Heart left ventricle (tissue), 16 donors: ENCODE measurements at places on chromosomes 2 and 18. TPM values are rescaled to one million over a fixed set of nuclear protein-coding genes. Genes with fewer than 3 reads are reported as not detected.

LOXL3 gene
- 2.9 TPM for total RNA-seq

DNA sequence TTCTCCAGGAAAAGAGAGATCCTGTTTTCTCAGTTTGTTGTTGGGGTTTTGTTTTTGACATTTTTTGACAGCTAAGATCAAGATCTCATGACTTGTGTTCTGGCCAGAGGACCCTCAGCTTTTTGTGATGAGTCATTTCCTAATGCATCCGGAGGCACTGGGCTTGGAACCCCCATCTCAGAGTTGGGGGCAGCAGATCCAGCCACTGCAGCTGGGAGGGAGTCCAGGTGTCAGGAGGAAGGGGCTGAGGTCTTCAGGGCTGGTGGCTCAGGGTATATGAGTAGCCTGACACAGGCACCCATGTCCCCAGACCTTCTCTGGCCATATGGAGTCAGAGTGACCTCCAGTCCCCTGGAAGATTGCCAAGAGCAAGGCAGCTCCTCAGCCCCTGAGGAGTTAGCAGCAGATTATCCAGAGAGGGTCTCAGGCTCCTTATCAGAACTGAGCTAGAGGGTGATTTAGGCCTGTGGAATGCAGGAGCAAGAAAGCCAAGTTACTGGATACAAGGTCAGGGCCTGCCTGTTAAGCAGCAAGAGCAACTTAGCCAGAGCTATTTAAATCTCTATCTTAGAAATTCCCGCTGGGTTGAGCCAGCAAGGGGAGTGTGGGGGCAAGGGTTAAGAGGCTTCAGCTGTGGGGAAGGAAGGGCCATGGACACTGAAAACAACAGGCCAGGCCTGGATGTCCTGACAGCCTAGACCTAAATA, 62.4 kb downstream of the TANC1 start:
- H3K27ac ChIP-seq, result peak overlapping the region; percentile 75
- H3K4me3 ChIP-seq, result no peak overlapping the region
- peaks cover 73% of the 10 kb centered on the region for H3K4me1 ChIP-seq
- no peaks in the 10 kb centered on the region for H3K36me3 ChIP-seq
- DNase-seq, result peak; percentile 69
- no peaks in the 10 kb centered on the region for H3K27me3 ChIP-seq

GRCh38 chr2:10810202-10811161, 2.1 kb downstream of the PDIA6 start:
- DNase-seq, result no peak
- peaks cover 36% of the 10 kb centered on the region for H3K4me1 ChIP-seq
- no peaks in the 10 kb centered on the region for H3K36me3 ChIP-seq
- peak overlapping the region; percentile 88 for H3K4me3 ChIP-seq

HOXD13 gene
- total RNA-seq, result not detected

DNA sequence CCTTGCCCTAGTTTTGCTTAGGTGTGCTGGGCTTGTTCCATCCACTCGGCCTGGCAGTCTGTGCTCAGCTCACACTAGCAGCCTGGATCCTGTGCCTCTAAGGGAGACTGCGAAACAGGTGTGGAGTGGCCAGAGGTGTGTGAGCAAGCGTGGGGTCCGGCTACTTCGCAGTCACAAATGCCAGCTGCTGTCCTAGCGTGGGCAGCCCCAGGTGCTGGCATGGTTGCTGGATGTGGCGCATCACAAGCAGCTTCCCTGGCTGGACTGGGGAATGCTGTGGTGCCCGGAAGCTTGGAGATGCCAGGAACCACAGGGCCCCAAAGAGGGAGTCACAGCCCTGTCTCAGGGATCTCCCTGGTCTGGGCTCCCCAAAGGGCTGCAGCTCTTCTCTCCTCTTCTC, 119.0 kb upstream of the TMEFF2 start:
- H3K36me3 ChIP-seq, result no peaks in the 10 kb centered on the region
- no peak overlapping the region for H3K27ac ChIP-seq
- H3K4me3 ChIP-seq, result no peak overlapping the region
- H3K27me3 ChIP-seq, result no peaks in the 10 kb centered on the region

DNA sequence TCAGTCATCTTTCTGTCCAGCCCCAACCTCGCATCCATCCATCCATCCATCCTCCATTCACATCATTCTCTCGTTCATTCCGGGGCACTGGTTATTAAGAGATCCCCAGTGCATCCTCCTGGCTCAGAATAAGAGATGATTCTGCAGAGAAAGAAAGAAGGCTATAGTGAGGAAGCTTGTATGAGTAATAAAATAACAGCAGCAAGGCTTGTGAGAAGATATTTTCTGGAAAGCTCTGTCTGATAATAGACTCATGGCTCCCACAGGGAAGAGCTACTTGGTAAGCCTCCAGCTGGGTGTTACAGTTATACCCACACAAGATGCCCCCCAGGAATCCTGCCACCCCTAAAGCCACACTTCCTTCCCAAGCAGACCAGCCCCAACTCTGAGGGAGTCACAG, 143.2 kb downstream of the MTCL1 start:
- DNase-seq, result no peak
- no peak overlapping the region for H3K27ac ChIP-seq
- H3K4me3 ChIP-seq, result no peak overlapping the region

TSPYL6 gene
- not detected for total RNA-seq

- H3K36me3 ChIP-seq, result no peaks in the 10 kb centered on the region
- no peak overlapping the region for H3K4me3 ChIP-seq
- H3K27ac ChIP-seq, result no peak overlapping the region
- no peak for DNase-seq
- no peaks in the 10 kb centered on the region for H3K27me3 ChIP-seq
These were observed 217.6 kb upstream of the FIGN start for GRCh38 chr2:163953390-163953907.

DNA sequence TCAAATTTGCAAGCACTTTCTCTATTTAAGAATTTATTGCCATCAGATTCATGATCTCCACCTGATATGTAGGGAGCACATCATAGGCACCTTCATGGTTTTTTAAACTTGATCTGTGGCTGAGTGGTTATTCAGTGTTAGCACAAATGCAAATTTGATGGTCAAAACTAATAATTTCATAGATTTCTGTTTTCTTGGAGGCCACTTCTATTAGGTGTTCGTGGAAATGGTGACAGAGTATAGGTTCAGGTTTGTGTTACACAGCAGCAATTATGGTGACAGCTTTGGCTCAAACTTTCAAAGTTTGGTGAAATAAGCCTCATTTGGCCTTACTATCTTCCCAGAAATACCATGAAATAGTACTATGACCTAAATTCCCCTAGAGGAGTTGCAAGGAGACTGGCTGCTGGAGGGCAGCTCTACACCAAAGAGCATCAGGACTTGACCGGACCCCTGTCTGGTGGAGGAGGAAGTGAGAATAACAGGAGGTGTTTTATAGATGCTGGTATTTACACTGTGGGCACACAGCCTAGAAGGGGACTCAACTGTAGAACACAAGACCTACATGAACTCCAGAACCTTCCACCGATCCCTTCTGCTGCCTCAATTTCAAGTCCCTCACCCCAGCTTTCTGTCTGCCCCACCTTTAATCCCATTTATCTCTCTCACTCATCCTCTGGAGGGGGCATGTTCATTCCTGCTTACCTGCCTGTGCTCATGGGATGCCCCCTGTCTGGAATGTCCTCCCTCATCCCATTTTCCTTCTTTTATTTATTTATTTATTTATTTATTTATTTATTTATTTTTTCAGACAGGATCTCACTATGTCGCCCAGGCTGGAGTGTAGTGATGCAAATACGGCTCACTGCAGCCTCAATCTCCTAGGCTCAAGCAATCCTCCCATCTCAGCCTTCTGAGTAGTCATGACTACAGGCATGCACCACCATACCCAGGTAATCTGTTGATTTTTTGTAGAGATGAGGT, 132.9 kb upstream of the SIX2 start:
- DNase-seq, result no peak
- H3K27me3 ChIP-seq, result no peaks in the 10 kb centered on the region
- H3K4me3 ChIP-seq, result no peak overlapping the region

DNA sequence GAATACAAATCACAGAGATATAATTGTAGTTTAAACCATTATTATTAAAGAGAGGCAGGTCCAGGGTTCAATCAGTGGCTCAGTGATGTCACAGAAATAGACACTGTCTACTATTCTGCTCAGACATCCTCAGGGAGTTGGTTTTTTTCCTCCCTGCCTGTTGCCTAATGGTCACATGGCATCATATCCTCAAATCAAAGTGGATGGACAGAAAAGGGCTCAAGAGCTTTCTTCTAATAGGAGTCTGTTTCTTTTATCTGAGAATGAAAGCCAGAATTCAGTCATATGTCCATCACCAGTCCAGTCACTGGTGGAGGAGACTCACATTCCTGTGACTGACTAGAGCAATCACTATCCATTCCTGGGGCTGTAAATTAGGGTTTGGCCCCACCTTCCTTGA, 27.9 kb upstream of the EPC2 start:
- H3K4me3 ChIP-seq, result no peak overlapping the region
- H3K36me3 ChIP-seq, result no peaks in the 10 kb centered on the region
- DNase-seq, result no peak
- H3K4me1 ChIP-seq, result peaks cover 38% of the 10 kb centered on the region

- H3K4me1 ChIP-seq, result no peaks in the 10 kb centered on the region
- no peak overlapping the region for H3K4me3 ChIP-seq
- H3K27me3 ChIP-seq, result no peaks in the 10 kb centered on the region
- H3K27ac ChIP-seq, result no peak overlapping the region
- H3K36me3 ChIP-seq, result no peaks in the 10 kb centered on the region
- DNase-seq, result no peak
These were observed 30.6 kb upstream of the RND3 start for GRCh38 chr2:150517951-150518680.

DNA sequence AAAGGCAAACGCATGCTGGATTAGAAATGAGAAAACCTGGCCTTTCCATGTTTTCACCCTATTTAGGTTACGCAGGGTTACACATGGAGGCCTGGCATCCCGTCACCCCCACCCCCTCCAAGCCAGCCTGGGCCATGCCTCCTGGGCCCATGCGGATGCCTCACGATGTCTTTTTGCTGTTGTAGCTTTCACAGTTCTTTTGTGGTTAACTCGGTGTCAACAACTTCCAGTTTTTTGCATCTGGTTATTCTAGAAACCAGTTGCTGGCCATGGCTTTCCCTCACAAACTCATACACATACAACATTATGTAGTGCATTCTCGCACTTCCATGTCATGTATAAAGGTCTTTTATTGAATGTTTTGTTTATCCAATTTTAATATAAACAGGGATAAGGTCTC, 204.9 kb upstream of the PXDN start:
- H3K4me1 ChIP-seq, result no peaks in the 10 kb centered on the region
- no peak overlapping the region for H3K27ac ChIP-seq
- H3K4me3 ChIP-seq, result no peak overlapping the region
- peaks cover 6% of the 10 kb centered on the region for H3K27me3 ChIP-seq

- no peak for DNase-seq
- no peak overlapping the region for H3K4me3 ChIP-seq
- peaks cover 4% of the 10 kb centered on the region for H3K4me1 ChIP-seq
- no peaks in the 10 kb centered on the region for H3K36me3 ChIP-seq
- H3K27me3 ChIP-seq, result no peaks in the 10 kb centered on the region
These were observed 191.5 kb upstream of the RMP24 start for GRCh38 chr18:35780937-35781336.

DNA sequence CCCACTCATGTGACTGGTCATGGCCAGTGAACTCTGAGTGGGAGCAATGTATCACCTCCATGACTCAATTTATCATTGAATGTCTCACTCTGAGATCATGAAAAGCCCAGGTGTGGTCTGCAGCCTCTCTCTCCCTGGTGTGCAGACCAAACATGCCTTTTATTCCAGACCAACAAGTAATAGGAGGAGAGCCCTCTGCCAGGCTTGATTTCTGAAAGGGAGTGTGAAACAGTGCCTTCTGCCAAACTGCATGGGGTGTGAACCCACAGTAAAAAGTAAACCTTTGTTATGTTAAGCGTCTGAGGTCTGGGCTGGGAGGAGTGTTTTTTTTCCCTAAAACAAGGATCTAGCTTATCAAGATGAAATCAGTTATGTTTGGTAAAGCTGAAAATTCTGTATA, 601.2 kb downstream of the ADCYAP1 start:
- no peak overlapping the region for H3K27ac ChIP-seq
- DNase-seq, result no peak
- H3K4me3 ChIP-seq, result no peak overlapping the region
- no peaks in the 10 kb centered on the region for H3K4me1 ChIP-seq
